ENCODE measurements at places on chromosomes 6 and 20.

GRCh38 chr20:63442100-63442493, 30.4 kb downstream of the KCNQ2 start:
- peak; percentile 59 for DNase-seq

- DNase-seq, result no peak
Measured at GRCh38 chr20:38751360-38751976, 3.2 kb downstream of the ACTR5 start.

- no peak for DNase-seq
Measured at GRCh38 chr6:166757232-166758135, 130.4 kb upstream of the RPS6KA2 start.

DNA sequence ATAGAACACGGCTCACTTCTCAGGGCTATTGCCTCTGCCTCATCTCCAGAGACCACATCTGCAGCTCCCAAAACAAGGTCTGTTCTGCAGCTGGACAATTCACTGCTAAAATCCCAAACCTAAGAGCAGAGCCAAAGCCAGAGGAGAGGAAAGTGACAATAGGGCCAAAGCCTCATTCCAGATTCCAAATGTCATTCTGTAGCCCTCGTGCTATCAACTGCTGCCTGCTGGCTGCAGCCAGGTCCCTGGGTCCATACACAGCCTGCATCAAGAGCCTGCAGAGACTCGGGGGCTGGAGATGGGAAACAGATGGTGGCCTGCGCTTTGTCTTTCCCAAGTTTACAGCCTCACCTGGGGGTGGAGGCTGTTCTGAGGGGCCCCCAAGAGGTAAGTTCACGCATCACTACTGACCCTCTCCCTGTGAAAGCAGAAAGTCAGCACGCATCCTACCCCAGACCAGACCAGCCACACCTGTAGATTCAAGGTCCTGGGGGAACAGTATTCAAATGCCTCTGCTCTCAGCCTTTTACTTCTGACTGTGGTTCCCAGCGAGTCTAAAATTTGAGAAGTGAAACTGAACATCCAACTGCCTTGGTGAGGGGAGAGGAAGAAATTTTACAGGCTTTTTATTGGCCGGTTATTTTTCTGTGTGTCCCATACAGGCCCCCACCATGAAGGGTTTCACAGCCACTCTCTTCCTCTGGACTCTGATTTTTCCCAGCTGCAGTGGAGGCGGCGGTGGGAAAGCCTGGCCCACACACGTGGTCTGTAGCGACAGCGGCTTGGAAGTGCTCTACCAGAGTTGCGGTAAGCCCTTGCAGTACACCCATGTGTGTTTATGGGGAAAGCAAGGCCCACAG, at the start of gene LY86:
LY86 (plus strand) TSS at position 657 of the 860 bp plus-strand sequence; CDS start at position 672, 15 bp downstream.
- peak; percentile 21 for DNase-seq

- DNase-seq, result no peak
Measured at GRCh38 chr6:37537548-37537947, 37.9 kb upstream of the CCDC167 start.
